ENCODE measurements at places on chromosomes 3 and 15. TPM values are rescaled to one million over a fixed set of nuclear protein-coding genes. Genes with fewer than 3 reads are reported as not detected.
A peak's percentile ranks its signal among the peaks of the same experiment; 100 is the strongest.

Gene IL5RA
- polyA plus RNA-seq, result not detected

Gene SLC12A8
- 3.4 TPM for polyA plus RNA-seq

DNA sequence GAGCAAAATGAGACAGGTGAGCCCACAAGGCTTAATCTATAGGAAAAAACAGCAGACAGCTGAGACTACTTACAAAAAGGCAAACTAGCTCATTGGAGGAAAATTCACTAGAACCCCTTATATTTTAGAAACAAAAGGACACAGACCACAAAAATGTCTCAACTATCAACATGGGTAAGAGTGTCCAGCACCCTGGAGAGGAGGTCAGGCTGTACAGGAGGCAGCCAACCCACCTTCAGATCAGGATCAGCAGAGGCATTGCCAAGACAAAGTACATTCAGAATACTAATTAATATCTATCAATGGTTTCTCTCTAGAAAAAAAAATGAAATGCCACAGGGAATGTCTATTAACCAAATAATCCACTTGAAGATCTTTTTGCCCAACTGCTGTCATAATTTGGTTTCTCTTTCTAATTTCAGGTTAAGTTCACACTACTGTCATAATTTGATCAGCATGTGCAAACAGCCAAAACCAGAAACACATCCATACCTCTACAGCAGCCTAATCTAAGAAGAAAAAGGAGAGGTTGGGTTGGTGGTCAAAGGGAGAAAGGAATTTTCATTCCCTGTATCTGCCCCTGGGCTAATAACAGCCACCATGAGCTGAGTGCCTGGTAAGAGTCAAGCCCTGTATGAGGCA lies 26.0 kb upstream of the THBS1 start:
- no peak for DNase-seq

- DNase-seq, result no peak
Observed at GRCh38 chr15:98663045-98663444, 14.7 kb downstream of the IGF1R start.

DNA sequence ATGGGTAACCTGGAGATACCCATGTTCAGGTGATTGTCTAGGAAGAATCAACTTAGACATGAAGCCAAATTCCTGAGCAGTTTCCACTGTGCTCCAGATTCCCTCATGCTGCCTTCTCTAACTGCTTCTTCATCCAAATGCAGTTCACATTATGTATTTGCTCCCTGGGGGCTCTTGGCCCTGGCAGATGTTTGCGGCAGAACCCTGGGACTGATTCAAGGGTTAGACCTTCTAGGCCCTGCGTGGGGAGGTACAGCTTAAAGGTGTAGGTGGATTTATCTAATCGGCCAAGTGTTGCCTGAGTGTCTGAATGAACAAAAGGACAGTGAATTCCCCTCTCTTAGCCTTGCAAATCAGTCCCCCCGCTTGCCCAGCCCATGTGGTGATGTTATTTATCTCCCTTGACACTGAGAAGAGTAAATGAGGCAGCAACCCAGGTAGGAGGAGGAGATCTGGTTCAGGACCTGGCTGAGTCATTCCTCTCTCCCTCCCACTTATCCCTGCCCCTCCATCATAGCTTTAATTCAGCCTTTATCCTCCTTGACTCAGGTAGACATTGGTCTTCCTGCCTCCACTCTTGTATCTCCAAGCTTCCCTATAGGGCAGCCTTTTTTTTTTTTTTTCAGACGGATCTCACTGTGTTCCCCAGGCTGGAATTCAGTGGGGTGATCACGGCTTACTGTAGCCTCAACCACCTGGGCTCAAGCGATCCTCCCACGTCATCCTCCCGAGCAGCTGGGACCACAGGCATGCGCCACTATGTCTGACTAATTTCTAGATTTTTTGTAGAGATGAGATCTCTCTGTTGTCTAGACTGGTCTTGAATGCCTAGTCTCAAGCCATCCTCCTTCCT lies 54.8 kb downstream of the MAGEF1 start:
- DNase-seq, result peak; percentile 32

Gene PLXNB1
- 3.3 TPM for polyA plus RNA-seq

DNA sequence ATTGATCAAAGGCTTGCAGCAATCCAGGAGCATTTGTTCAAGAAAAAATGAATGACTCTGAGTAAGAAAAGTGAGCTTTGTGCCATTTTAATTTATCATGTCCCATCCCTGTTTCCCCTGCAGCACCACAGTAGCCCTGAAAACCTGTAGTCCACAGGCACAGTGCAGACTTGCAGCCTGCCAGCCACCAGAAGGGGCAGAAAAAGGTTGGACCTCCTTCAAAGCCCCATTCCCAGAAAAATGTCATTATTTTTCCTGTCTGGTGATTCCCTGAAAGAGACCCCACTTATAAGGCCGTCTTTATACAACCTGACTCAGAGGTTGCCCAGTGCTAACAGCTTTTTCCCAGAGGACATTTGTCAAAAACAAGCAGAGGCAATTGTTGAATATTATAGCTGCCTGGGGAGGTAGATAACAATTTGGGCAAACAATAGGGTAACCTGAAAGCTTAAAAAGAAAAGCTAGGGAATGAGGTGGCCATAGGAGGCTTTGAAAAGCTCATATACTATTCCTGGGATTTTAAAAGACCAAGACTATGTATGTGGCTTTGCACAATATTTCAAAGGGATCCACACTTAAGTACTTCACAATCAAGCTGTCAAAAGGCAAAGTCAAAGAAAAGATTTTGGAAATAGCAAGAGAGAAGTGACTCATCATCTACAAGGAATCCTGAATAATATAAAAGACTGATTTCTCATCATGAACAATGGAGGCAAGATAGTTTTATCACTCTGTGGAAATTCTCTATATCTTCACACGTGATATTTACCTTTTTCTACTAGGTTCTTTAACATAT lies 136.8 kb upstream of the PLXNA1 start:
- DNase-seq, result peak; percentile 37

- DNase-seq, result peak; percentile 65
Observed at GRCh38 chr15:96333131-96334016, 2.9 kb downstream of the NR2F2 start.

Gene LMAN1L
- not detected for polyA plus RNA-seq
